ENCODE measurements at places on chromosomes 6 and 20. TPM values are rescaled to one million over a fixed set of nuclear protein-coding genes. Genes with fewer than 3 reads are reported as not detected.

DNA sequence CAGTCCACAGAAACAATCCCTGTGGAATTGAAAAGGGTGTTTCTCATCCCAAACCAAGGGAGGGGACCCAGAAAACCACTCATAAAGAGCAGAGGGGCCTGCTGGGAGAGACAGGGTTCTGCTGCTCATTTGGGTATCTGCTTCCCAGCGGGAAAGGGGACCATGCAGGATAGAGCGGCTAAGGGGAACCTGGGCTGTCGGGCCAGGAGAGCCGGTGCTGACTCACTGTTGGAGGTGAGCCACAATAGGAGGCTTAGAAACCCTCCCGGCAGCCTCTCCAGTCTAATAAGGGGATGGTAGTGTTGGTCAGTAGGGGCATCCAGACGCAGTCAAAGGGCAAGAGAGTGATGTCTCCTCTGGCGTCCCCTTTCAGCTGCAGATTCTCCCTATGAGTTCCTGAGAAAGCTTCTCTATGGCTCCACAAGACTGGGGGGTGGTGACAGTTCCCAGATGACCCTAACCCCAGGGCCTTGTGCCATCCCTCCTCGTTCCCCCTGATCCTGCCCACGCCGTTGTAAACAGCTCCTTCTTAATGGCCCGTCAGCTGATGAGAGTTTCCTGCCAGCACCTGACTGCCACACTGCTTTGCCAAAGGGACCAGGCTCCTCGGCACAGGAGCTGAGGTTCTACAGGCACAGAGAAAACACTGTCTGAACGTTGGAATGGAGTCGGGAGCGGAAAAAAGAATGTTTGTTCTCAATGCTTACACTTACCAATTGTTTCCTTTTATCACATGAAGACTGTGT lies 646.1 kb upstream of the DEFB115 start:
- no peak for DNase-seq

The CST2 gene
- not detected for total RNA-seq

The PPP1R14C gene
- total RNA-seq, result 18.3 TPM

The RRP36 gene
- total RNA-seq, result 36.2 TPM

DNA sequence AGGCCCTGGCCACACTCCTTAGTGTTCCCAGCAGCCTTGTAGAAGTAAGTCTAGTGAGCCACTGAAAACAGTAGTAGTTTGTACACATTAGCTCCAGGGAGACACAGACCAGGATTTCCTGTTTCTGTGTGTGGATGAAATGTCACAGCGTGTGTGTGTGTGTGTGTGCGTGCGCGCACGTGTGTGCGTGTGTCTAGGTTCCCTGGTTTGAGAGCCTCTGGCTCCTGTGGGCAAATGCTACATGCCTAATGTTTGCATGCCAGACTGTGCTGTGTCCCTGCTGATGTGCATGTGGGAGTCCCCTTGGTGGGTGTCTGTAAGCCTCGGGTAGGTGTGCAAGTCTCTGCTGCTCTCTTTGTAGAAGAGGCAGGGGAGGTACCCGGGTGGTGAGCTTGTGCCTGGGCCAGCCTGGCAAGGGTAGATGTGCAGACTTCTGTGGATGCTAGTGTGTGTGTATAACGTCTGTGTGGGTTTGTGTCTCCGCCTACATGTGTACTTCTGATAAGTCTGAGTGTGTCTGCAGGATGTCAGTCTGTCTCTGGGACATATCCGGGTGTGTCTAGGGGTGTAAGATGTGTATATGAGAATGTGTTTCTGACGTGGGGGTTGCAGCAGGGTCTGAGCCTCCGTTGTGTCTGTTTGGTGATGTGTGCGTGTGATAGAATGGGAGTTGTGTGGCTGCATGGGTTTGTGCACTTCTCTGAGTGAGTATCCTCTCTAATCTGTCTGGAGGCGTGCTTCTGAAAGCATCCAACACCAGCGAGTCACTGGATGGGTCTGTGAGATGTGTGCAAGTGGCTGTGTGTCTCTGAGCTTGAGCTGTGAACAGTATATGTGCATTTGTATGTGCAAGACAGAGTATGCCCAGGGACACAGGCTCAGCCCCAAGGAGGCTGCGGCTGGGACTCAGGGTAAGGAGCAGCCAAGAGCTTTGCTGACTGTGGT lies 19.0 kb upstream of the TLDC2 start:
- no peak for DNase-seq

GRCh38 chr20:35436177-35436573 lies 1.9 kb downstream of the GDF5 start:
- no peak for DNase-seq

The KHDRBS2 gene
- total RNA-seq, result 0.30 TPM

GRCh38 chr6:33983721-33984465 lies 162.0 kb downstream of the GRM4 start:
- DNase-seq, result no peak

GRCh38 chr6:104326173-104327001 lies 533.3 kb downstream of the HACE1 start:
- DNase-seq, result no peak

- DNase-seq, result no peak
Measured at GRCh38 chr6:23505026-23505425, 621.0 kb upstream of the NRSN1 start.

GRCh38 chr6:159105716-159106115 lies 60.9 kb upstream of the TAGAP start:
- DNase-seq, result no peak

- DNase-seq, result peak; percentile 18
Measured at GRCh38 chr6:16544006-16544405, 217.3 kb downstream of the ATXN1 start.

GRCh38 chr6:113649276-113649675 lies 207.9 kb upstream of the MARCKS start:
- DNase-seq, result no peak

The CCN5 gene
- 0.20 TPM for total RNA-seq

DNA sequence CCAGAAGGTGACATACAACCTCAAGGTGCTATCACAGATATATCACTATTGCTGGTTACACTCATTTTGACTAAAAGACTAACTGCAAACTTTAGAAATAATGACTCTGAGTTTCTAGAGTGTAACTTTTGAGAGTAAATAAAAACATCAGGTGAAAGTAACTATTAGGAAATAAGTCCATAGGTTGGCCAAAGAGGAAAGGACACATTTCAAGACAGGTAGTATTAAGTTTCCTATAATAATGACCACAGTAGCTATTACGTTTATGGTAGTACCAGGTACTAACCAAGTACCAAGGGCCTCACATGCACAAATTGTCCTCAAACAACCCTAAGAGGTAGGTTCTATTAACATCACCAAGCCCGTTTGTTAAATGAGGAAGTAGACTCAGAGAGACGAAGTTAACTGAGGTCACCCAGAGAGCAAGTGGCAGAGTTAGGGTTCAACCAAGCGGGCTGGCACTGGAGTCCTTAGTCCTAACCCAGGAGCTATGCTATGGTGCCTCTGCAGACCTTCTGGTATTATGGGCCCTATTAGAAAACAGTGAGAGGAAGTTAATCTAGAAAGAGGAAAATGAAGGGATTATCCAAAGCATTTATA lies 36.8 kb downstream of the HEBP2 start:
- DNase-seq, result no peak

DNA sequence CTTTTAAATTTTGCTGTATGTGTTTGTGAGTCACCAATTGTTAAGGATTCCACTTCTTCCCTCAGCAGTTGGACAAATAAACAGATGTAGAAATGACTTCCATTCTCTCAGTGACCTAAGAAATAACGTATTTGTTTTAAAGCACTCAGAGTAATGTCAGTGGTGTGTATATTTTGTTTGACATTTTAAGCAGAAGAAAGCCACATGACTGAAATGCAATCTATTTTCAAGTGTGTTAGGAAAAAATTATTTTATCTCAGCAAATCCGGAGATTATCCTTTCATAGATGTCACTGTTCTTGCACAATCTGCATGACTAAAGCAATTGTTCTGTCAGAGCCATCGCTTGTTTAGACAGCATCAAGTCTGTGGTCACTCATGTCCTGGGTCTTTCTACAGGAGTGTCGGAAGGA lies 77.1 kb downstream of the JAG1 start:
- no peak for DNase-seq

The KIF25 gene
- not detected for total RNA-seq

DNA sequence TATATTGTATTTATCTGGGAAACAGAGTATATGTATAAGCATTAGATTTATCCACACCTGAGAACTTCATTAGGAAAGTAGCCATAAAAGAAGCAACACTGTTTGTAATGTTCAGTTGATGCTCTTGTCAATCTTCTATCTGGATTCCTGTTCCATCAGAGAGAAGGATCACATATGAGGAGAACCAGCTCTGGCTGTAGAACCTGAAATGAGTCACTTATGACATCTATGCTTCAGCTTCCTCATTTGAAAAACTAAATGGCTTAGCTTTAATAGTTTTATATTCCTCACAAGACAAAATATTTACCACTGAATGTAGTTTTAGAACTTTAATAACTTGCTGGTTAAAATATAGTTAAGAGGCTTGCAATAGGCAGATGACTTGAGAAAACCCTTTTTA lies 144.7 kb downstream of the TASP1 start:
- DNase-seq, result no peak

- DNase-seq, result no peak
Measured at GRCh38 chr6:52208612-52209011, 22.4 kb downstream of the IL17A start.

DNA sequence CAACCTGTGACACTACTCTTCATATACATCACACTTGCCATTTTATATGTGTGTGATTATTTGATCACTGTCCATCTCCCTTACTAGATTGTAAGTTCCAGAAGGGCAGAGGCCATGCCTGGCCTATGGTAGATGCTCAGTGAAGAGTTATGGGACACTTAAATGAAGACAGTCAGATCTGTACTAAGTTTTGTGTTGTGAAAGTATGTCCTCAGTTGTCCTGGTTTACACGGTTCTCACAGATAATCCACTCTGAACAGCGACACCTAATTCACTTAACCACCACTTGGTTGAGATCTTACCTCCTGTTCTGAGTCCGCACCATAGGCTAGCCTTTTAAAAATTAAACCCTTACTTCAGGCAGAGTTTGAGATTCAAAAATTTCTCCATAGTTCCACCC lies 434.1 kb upstream of the SOX4 start:
- DNase-seq, result no peak

The MYCT1 gene
- 16.3 TPM for total RNA-seq

DNA sequence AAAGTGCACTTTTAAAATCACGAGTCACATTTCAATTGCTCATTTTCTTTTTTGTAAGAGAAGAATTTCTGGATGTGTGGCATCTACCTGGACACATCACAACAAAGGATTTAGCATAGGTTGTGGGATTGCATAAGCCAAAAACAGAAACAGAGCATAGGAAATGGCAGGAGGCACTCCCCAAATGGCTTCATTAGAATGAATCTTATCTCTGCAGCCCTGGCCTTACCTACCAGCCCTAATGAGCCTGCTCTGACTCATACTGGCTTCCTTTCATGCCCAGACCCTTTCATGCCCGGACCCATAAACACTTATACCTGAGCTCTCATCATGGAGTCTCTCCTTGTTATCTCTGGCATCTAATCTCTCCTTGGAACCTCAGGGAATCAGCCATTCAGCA lies 23.9 kb upstream of the SPTLC3 start:
- no peak for DNase-seq

- DNase-seq, result peak; percentile 76
Measured at GRCh38 chr20:47205577-47206123, 150.8 kb downstream of the ZMYND8 start.

DNA sequence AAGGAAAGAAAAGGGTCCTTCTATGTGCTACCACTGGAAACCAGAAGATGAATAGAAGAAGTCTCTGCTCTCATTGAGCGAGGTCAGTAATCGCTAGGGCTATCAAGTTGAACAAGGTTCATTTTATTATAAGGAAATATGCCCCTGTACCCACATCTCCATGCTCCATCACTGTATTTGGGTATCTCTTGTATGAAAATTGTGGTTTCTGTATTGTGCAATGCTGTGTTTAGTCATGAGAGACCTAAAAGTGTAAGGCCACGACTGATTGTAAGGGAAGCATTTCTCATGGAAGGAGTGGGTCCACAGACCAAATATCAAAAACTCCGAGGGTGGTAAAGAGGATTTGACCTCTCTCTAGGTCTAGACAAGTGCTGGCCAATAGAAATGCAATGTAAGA lies 3.6 kb upstream of the HS3ST5 start:
- DNase-seq, result no peak

GRCh38 chr6:53358440-53359094 lies 9.8 kb upstream of the ELOVL5 start:
- DNase-seq, result no peak

The NEDD9 gene
- 49.7 TPM for total RNA-seq

GRCh38 chr20:237489-237888 lies 10.4 kb downstream of the DEFB129 start:
- no peak for DNase-seq

The MUC22 gene
- total RNA-seq, result not detected

- DNase-seq, result no peak
Measured at GRCh38 chr6:79941489-79942151, 5.7 kb downstream of the ELOVL4 start.

The NANP gene
- 6.2 TPM for total RNA-seq

- DNase-seq, result no peak
Measured at GRCh38 chr6:129006724-129007514, 124.0 kb downstream of the LAMA2 start.

The WFDC10B gene
- not detected for total RNA-seq

The ZFP57 gene
- total RNA-seq, result 0.59 TPM

The HSPA1L gene
- total RNA-seq, result 1.8 TPM

The AAR2 gene
- total RNA-seq, result 23.4 TPM

GRCh38 chr20:47792021-47792618 lies 6.8 kb upstream of the SULF2 start:
- DNase-seq, result peak; percentile 72

The KIAA1755 gene
- 1.3 TPM for total RNA-seq

DNA sequence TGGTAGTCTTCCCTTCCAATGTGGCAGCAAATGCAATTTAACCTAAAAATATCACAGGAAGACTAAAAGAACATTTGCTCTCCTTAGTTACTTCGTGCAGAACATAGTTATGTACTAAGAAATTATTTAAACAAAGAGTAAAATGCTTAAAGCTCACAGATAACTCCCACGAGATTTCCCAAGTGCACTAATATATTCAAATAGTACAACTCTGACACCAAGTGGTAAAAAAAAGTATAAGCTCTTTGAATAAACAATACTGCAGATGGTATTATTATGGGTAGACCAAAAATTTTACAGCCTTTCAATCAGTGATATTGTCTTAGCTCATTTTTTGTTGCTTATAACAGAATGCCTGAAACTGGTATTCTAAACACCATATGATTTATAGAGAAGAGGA lies 52.8 kb upstream of the FILIP1 start:
- DNase-seq, result no peak

GRCh38 chr6:46293641-46294316 lies 123.0 kb upstream of the ENPP5 start:
- DNase-seq, result no peak

DNA sequence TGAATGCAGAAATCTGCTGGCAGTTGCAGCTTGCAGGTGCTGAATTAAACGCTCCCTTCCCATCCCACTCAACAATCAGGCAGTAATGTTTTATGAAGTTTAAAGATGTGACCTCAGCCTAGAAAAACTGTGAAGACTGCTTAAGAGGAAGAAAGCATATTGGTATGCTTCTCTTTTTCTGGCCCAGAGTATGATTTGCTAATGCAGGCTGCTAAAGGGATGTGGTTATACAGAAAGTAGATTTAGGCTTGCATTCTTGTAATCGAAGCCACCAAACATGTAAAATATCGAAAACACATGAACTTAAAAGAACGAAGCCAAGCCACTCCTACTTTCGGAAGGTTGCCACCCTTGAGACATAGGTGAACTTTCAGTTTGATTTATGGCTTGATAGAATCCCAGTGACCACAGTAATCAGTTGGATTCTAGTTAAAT lies 40.7 kb downstream of the MAP3K5 start:
- DNase-seq, result no peak

- DNase-seq, result no peak
Measured at GRCh38 chr6:131244942-131245341, 109.7 kb downstream of the AKAP7 start.

- DNase-seq, result no peak
Measured at GRCh38 chr6:163782436-163783003, 368.0 kb downstream of the QKI start.

All from skin of body (tissue), 3 donors.